ENCODE measurements at places on chromosomes 2 and 18.
A peak's percentile ranks its signal among the peaks of the same experiment; 100 is the strongest.

DNA sequence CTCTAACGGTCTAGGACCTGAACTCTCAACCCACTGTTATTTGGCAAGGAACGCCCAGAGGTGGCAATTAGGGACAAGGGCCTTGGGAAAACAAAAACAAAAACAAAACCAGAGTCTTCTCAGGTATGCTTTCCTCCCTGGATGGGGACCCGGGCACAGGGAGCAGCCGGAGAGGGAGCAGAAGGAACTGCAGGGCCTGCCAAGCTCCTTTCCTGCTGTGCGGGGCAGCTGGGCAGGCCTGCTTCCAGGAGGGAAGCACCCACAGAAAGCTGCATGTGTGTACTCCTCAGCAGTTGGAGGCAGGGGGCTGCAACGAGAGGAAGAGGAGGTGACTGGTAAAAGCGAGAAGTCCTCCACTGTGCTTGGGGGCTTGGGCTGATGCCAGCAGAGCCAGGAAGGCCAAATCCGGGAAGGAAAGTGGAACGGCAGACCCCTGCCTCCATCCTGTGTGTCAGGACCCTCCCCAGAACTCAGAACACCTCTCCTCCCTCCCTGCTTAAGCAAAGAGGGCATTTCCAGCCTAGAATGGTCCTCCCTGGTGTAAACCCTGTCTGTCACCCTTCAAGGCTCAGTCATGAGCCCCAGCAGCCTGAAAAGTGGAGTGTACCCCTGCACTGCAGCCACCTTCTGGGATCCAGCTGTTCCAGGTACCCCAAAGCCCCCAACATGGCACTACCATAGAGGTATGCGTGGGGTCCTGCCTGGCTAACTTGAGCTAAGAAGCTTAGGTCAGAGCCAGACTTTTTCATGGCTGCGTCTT lies 56.3 kb downstream of the DNMT3A start:
- no peaks in the 10 kb centered on the region for H3K27me3 ChIP-seq
- H3K27ac ChIP-seq = no peak overlapping the region
- H3K36me3 ChIP-seq = no peaks in the 10 kb centered on the region
- no peak for DNase-seq
- H3K4me1 ChIP-seq = no peaks in the 10 kb centered on the region
- no peak overlapping the region for H3K4me3 ChIP-seq

DNA sequence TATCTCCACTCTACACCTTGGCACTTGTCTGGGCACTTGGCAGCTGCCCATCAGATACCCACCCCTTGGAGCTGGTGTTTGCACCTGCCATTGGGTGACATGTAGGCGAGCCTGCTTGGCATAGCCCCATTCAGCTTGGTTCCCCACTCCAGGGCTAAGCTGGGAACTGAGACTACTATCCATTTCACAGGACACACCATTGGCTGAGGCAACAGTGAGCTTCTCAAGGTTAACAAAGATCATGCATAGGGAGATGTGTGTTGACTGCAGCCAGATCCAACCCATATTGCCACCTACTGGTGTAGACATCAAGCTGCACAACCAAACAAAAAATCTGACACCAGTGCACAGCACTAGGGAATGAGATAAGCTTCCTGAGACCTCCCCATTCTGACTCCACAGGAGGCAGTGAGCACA lies 1389.8 kb upstream of the TMEFF2 start:
- H3K4me1 ChIP-seq = no peaks in the 10 kb centered on the region
- no peaks in the 10 kb centered on the region for H3K27me3 ChIP-seq
- DNase-seq = peak; percentile 62
- no peak overlapping the region for H3K4me3 ChIP-seq

DNA sequence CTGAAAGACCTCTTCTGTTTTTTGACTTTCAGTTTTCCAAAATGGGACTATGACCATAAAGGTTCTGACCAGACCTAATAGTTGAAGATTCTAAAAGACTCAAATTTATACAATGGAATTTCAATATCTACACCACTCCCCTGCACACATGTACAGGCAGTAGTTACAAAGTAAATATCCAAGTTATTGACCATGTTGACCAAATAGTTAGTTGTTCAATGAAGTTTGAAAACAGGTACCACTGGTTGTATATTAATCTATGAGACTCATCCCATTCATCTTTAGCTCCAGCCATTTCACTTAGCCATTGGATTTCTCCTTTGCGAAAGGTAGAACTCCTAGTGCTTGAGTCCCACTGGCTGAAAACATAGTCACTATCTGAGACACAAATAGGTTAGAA lies 277.4 kb downstream of the SETBP1 start:
- no peak overlapping the region for H3K4me3 ChIP-seq
- H3K36me3 ChIP-seq = no peaks in the 10 kb centered on the region
- peaks cover 15% of the 10 kb centered on the region for H3K4me1 ChIP-seq
- H3K27me3 ChIP-seq = no peaks in the 10 kb centered on the region

GRCh38 chr2:62800618-62801017 lies 95.1 kb downstream of the EHBP1 start:
- no peak for DNase-seq
- no peak overlapping the region for H3K4me3 ChIP-seq
- no peaks in the 10 kb centered on the region for H3K27me3 ChIP-seq
- H3K27ac ChIP-seq = no peak overlapping the region
- H3K36me3 ChIP-seq = no peaks in the 10 kb centered on the region
- H3K4me1 ChIP-seq = no peaks in the 10 kb centered on the region

DNA sequence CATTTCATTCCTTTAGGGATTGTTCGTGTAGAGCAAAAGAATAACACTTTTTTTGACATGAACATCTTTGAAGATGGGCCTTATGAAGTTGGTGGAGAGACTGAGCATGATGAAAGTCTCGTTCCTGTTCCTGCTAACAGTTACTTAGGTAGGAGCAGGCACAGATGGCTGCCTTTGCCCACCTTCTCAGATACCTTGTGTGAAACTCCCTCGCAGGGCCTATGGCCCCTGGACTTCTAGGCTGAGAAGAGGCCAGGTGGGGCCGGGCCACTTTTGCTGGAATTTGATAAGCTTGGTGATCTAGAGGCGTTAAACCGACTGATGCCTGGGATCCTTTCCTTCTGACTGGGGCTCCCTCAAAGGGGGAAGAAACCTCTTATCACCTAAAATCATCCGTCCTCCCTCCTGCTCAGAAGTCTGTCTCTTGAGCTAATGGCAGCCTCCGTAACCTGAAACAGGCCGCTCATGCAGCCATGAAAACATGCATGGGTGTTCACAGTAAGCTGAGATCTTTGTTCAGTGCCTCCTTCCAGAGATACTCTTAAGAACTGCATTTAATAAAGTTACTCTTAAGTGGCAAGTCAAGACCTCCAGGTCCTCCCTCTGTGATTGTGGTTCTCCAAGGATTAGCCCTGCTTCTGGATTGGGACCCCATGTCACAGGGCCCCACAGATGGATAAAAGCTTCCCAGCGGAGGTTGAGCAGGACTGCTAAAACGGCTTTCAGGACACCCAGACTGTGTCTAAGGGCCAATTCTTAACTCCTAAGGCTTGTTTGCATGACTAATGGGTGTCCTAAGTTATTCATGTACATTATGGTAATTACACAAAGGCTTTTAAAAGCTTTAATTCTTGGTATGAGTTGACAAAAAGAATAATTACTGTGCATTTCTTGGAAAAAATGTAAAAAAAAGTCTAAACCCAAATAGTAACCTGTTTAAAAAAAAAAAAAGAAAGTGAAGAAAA lies 43.9 kb downstream of the ITGA6 start:
- H3K27ac ChIP-seq = no peak overlapping the region
- H3K4me1 ChIP-seq = no peaks in the 10 kb centered on the region
- H3K36me3 ChIP-seq = peaks cover 79% of the 10 kb centered on the region
- no peak overlapping the region for H3K4me3 ChIP-seq

DNA sequence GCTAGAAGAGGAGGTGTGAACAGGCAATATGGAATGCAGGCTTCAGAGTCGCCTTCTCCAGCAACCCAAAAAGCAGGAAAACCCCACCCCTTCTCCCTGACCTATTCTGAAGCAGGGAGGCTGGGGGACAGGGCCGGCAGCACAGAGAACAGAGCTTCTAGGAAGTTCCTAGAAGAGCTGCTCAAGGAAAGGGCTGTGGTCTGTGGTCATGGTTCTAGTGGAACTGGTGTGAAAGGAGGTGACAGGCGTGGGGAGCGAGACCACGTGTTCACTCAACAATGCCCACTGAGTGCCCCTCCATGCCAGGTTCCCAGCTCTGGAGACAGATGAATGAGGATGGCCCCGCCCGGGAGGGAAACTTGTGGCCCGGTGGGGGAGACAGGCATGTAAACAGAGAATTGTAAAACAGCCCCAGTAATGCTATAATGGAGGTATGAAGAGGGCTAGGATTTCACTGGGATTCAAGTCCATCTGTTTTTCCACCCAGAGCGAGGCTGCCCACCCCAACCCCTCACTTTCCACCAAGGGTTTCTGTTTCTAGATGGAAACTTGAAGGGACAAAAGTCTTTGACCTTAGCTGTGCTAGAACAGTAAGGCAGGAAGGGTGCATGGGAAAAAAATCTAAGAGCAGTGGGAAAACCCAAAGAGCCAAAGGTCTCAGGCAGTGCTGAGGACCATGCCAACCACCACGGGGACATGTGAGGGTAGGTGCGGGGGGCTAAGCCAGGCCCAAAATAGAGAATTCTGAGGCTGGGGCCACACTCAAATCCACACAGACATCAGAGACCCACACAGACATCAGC lies 71.8 kb downstream of the TNS1 start:
- no peak overlapping the region for H3K27ac ChIP-seq
- H3K4me1 ChIP-seq = no peaks in the 10 kb centered on the region
- no peak overlapping the region for H3K4me3 ChIP-seq
- no peak for DNase-seq
- H3K27me3 ChIP-seq = peaks cover 63% of the 10 kb centered on the region

- H3K27me3 ChIP-seq = no peaks in the 10 kb centered on the region
- peaks cover 7% of the 10 kb centered on the region for H3K36me3 ChIP-seq
- H3K27ac ChIP-seq = no peak overlapping the region
- H3K4me1 ChIP-seq = peaks cover 34% of the 10 kb centered on the region
These were observed 109.2 kb downstream of the MAP4K4 start for GRCh38 chr2:101806701-101807100.

DNA sequence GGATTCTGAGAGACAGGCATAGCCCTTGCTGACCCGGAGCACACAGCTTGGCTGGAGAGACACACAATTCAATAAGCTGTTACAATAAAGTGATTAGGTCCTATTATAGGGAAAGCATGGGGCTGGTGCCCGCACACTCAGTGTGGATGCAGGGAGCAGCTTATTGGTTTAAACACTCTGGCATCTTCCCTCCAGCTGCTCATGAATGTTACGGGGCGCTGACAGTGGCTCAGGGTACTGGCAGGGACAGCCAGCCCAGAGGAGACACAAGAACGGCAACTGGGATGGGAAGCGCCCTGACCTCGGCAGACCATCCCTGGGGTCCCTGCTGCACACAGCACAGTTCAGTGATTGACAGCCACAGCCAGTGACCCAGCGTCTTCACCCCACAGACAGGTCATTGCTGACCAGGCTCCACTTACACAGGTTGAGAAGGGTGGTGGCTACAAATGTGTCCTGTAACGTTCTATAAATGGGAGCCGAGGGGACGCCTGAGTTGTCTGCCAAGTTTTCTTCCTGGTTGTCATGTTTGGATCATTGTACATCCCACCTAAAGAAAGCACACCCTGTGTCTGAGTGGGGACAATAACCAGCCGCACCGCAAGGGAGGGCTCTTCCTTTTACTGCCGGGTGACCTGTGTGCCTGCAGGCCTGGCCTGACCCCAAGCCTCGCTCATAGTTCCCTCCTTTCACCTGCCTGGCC lies 60.3 kb downstream of the SH3BP4 start:
- DNase-seq = no peak
- no peak overlapping the region for H3K4me3 ChIP-seq
- no peaks in the 10 kb centered on the region for H3K27me3 ChIP-seq
- peaks cover 28% of the 10 kb centered on the region for H3K4me1 ChIP-seq
- H3K27ac ChIP-seq = no peak overlapping the region
- H3K36me3 ChIP-seq = peaks cover 7% of the 10 kb centered on the region

- DNase-seq = no peak
- H3K27ac ChIP-seq = no peak overlapping the region
- H3K36me3 ChIP-seq = no peaks in the 10 kb centered on the region
- H3K4me3 ChIP-seq = no peak overlapping the region
- H3K4me1 ChIP-seq = peaks cover 5% of the 10 kb centered on the region
These were observed 4.2 kb upstream of the MARS2 start for GRCh38 chr2:197700960-197701359.

DNA sequence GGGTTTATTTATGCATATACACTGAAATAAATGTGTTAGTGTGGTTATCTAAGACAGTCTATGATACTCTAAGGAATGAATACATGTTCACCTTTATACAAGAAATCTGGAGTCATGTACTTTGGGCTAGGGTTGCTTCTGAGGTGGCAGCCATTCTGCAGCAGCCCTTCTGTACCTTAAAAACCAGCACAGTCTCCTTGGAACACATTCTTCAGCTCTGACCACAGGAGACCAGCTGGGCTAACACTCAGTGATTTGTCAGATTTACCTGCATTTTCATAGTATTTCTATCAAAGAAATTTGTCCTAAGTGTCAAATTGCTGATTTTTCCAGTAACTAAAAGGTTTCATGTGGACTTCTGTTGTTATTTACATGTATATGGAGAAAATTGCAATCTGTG lies 167.7 kb downstream of the CAMKMT start:
- no peaks in the 10 kb centered on the region for H3K36me3 ChIP-seq
- H3K4me1 ChIP-seq = peaks cover 17% of the 10 kb centered on the region
- H3K27ac ChIP-seq = no peak overlapping the region

- H3K4me3 ChIP-seq = no peak overlapping the region
- no peaks in the 10 kb centered on the region for H3K4me1 ChIP-seq
- no peaks in the 10 kb centered on the region for H3K36me3 ChIP-seq
- no peak for DNase-seq
- H3K27me3 ChIP-seq = no peaks in the 10 kb centered on the region
These were observed 117.1 kb upstream of the SP5 start for GRCh38 chr2:170598067-170598395.

GRCh38 chr2:110766291-110766690 lies 33.9 kb downstream of the ACOXL start:
- 0 out of 2 replicates have a peak, but pooled peaks cover 5% of the 10 kb centered on the region for H3K36me3 ChIP-seq
- H3K27ac ChIP-seq = no peak overlapping the region
- DNase-seq = no peak
- no peaks in the 10 kb centered on the region for H3K27me3 ChIP-seq

- H3K4me3 ChIP-seq = no peak overlapping the region
- H3K27me3 ChIP-seq = no peaks in the 10 kb centered on the region
- H3K36me3 ChIP-seq = no peaks in the 10 kb centered on the region
- DNase-seq = no peak
These were observed 116.9 kb downstream of the RND3 start for GRCh38 chr2:150370561-150370960.

DNA sequence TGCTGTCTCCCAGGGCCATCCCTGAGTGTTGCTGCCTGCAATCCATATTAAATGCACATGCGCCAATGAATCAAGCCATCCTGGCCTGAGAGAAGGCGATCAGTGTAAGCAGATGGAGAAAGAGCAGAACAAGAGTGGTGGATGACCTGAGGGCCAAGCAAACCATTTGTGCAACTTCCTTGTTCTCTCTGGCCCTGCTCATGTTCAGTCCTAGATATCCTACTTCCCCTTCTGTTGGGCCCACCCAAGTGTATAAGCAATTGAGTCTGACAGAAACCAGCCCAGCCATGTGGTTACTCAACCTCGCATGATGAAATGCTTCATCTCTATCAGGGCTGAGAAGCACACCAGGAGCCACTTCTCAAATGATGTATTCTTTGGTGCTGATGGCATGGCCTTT lies 383.1 kb upstream of the ID2 start:
- H3K4me3 ChIP-seq = no peak overlapping the region
- H3K27ac ChIP-seq = no peak overlapping the region
- no peaks in the 10 kb centered on the region for H3K27me3 ChIP-seq
- peaks cover 11% of the 10 kb centered on the region for H3K4me1 ChIP-seq
- no peak for DNase-seq

Measured in PC-3 (cell line).